ENCODE measurements at places on chromosomes 1 and 21. TPM values are rescaled to one million over a fixed set of nuclear protein-coding genes. Genes with fewer than 3 reads are reported as not detected.

GRCh38 chr1:186239171-186239570, 135.9 kb downstream of the TPR start:
- no peak for DNase-seq
- no peak overlapping the region for H3K4me3 ChIP-seq
- peaks cover 21% of the 10 kb centered on the region for H3K4me1 ChIP-seq
- H3K27me3 ChIP-seq: no peaks in the 10 kb centered on the region

Gene CYP4Z1
- total RNA-seq: not detected

- peaks cover 18% of the 10 kb centered on the region for H3K4me1 ChIP-seq
- peak overlapping the region; percentile 35 for H3K27ac ChIP-seq
- no peak for DNase-seq
- no peaks in the 10 kb centered on the region for H3K27me3 ChIP-seq
- no peak overlapping the region for H3K4me3 ChIP-seq
Measured at GRCh38 chr21:31273278-31273677, 70.8 kb downstream of the TIAM1 start.

Gene KRTAP6-2
- not detected for total RNA-seq

GRCh38 chr1:3683197-3683596, 30.9 kb downstream of the TP73 start:
- no peak overlapping the region for H3K4me3 ChIP-seq
- H3K27ac ChIP-seq: no peak overlapping the region
- no peaks in the 10 kb centered on the region for H3K36me3 ChIP-seq

Gene TCP10L
- 0.07 TPM for total RNA-seq

DNA sequence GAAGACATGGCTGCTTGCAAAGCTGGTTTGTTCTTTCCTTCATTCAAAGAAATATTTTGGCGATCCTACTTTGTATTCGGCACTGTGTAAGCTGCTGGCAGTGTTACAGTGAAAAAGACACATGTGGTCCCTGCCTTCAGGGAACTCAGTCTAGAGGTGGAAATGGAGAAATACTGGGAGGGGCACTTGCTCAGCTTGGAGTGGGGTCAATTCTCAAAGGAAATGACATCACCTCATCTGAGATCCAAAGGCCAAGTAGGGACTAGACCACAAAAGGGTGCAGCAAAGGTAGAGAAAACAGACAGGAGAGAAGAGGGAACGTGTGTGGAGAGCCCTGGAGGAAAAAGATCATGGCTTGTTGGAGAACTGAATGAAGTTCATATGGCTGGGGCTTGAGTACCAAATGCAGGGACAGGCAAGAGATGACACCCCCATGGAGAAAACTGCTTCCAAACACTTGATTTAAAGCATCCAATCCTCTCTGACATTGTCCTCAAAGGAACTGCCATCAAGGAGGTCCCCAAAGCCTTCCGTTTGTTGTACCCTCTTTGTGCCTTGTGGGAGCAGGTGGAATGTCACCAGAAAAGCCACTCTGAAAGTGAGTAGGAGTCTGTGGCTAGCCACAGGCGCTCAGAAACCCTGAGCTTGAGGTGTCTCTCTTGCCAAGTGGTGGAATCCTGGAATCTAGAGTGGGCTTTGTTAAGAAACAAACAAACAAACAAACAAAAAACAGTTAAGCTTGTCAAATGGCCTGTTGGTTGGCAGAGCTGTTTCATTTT, 48.3 kb upstream of the TDRD10 start:
- peaks cover 6% of the 10 kb centered on the region for H3K4me1 ChIP-seq
- H3K27ac ChIP-seq: no peak overlapping the region
- no peaks in the 10 kb centered on the region for H3K36me3 ChIP-seq
- no peaks in the 10 kb centered on the region for H3K27me3 ChIP-seq
- H3K4me3 ChIP-seq: no peak overlapping the region
- no peak for DNase-seq

GRCh38 chr1:1081311-1082238, 7.5 kb upstream of the RNF223 start:
- DNase-seq: no peak
- H3K27ac ChIP-seq: no peak overlapping the region
- H3K36me3 ChIP-seq: no peaks in the 10 kb centered on the region
- H3K4me3 ChIP-seq: no peak overlapping the region

Gene BRWD1
- 33.1 TPM for total RNA-seq

Gene TMIGD3
- not detected for total RNA-seq

DNA sequence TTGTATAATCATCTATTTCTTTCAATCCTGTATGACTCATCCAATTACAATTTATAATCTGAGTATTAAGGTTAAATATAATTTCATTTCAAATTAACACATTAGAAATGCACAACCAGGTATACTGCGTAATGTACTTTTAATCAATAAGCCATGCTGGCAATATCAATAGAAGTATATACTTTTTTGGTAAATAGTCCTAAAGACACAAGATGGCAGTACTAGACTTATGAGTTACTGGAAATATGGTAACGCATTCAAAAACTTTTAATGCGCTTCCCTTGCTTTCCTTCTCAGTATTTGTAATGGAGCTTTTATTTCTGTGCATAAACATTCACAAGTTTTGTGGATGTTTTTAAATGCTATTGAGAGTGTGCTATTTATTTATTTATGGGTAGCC, 1162.0 kb upstream of the TMPRSS15 start:
- H3K4me3 ChIP-seq: no peak overlapping the region
- no peaks in the 10 kb centered on the region for H3K36me3 ChIP-seq
- no peaks in the 10 kb centered on the region for H3K4me1 ChIP-seq
- no peak for DNase-seq
- no peak overlapping the region for H3K27ac ChIP-seq
- H3K27me3 ChIP-seq: no peaks in the 10 kb centered on the region

DNA sequence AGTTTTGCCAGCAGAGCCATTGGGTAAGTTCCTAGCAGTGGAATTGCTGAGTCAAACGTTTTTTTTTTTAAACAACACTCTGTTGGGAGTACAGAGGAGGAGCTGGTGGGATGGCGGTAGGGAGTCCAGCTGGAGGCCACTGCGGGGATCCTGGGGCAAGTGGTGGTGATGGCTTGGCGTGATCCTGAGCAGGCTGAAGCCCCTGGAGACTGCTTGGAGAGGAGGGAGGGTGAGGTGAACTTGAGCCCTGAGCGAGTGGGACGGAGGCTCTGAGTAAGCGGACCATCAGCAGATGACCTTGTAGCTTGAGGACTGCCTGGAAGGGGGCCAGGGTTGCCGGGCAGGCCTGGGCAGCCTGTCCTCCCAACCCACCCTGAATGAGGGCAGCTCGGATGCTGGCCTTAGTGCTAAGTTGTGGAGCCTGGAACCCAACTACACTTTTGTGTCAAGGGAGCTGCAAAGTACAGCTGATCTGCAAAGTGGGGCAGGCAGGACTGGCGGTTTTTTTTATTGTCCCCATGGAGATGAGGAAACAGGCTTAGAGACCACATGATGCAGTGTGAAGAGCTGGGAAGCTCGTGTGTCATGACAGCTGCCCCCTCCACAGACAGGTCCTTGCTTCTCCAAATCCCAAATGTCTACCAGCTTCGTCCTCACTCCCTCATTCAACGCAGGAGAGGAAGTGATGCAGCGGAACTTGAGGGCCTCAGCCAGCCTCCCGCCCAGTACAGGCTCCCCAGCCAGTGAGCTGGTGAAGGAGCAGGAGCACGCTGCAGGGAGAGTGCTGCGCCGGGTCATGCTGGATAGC, 20.2 kb downstream of the MRPL37 start:
- H3K4me1 ChIP-seq: no peaks in the 10 kb centered on the region
- no peak overlapping the region for H3K27ac ChIP-seq
- no peaks in the 10 kb centered on the region for H3K27me3 ChIP-seq
- H3K36me3 ChIP-seq: peaks cover 33% of the 10 kb centered on the region

DNA sequence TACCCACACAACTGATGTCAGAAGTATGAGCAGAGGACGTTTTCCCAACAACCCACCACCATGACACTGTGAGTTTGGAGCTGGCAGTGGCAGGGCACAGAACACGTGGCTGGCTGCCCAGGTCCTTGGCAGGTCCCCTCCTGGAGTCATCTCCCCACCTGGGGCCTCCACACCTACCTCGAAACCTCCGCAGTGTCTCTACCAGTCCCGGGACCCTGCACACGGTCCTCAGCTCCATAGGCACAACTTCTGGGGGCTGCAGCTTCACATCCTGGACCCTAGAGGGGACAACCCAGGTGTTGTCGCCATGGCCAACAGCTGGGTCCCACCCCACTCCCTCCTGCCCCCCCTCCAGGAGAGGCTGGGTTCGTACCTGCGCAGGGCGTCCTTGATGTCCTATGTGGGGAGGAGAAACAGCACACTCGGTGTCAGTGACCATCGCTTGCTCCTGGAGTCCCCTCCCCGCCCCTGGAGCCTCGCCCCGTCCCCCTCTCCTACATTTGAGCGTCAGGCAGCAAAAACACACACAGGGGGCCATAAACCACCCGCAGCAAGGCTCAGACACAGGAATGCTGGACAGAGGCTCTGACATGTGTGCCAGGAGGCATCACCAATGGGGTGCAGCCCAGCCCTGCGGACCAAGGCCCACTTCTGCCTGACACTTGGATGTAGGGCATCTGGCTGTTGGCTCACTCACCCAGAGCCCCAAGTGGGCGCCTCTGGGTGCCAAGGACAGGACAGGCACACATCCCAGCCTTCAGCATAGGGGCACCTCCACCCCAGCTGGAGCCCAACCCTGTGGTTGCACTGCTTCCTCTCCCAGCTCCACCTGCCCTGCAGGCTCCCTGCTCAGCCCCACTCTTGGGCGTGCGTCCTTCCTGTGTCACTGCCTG, 9.6 kb downstream of the TRIM11 start:
- no peaks in the 10 kb centered on the region for H3K27me3 ChIP-seq
- no peak for DNase-seq
- peaks cover 25% of the 10 kb centered on the region for H3K4me1 ChIP-seq
- H3K36me3 ChIP-seq: peaks cover 20% of the 10 kb centered on the region

- H3K4me3 ChIP-seq: no peak overlapping the region
- H3K36me3 ChIP-seq: no peaks in the 10 kb centered on the region
- H3K4me1 ChIP-seq: peaks cover 6% of the 10 kb centered on the region
Measured at GRCh38 chr1:202576816-202577215, 133.4 kb downstream of the SYT2 start.

Gene TLCD4
- 12.1 TPM for total RNA-seq

GRCh38 chr21:18908641-18909040, 505.1 kb upstream of the TMPRSS15 start:
- H3K36me3 ChIP-seq: no peaks in the 10 kb centered on the region
- no peaks in the 10 kb centered on the region for H3K4me1 ChIP-seq
- no peak overlapping the region for H3K4me3 ChIP-seq
- no peaks in the 10 kb centered on the region for H3K27me3 ChIP-seq
- H3K27ac ChIP-seq: no peak overlapping the region
- DNase-seq: no peak

- no peak overlapping the region for H3K4me3 ChIP-seq
- no peak for DNase-seq
- no peaks in the 10 kb centered on the region for H3K4me1 ChIP-seq
- H3K27ac ChIP-seq: no peak overlapping the region
Measured at GRCh38 chr1:241715435-241715834, 63.4 kb downstream of the WDR64 start.
